ENCODE measurements at places on chromosomes 5 and 9.

GRCh38 chr9:119091074-119091473 lies 278.2 kb downstream of the BRINP1 start:
- DNase-seq: no peak

DNA sequence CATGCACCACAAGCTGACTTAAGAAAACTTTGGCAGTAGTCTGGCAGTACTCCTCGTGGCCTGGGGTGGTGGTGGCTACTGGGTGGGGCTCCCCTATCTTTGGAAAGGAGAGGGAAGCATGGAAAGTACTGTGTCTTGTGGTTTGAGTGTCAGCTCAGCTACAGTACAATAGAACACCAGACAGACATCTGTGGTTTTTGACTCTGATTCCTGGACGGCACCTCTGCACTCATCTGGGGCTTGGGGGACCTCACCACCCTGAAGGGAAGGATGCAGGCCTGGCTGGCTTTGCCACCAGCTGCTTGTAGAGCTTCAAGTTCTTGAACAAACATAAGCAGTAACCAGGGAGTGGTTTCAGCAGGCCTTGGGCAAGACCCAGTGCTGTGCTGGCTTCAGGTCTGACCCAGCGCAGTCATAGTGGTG lies 40.6 kb downstream of the TNFSF8 start:
- no peak for DNase-seq

- DNase-seq: no peak
Measured at GRCh38 chr9:87699835-87700234, 26.1 kb upstream of the CTSL start.

GRCh38 chr5:1498623-1499416 lies 24.9 kb downstream of the LPCAT1 start:
- DNase-seq: no peak

- no peak for DNase-seq
Measured at GRCh38 chr5:88722546-88723073, 160.4 kb downstream of the MEF2C start.

GRCh38 chr5:124860291-124860655 lies 113.8 kb upstream of the ZNF608 start:
- DNase-seq: no peak

GRCh38 chr9:95316274-95316673 lies 1.2 kb downstream of the FANCC start:
- no peak for DNase-seq

- DNase-seq: no peak
Measured at GRCh38 chr5:162209005-162209605, 141.5 kb downstream of the GABRG2 start.

DNA sequence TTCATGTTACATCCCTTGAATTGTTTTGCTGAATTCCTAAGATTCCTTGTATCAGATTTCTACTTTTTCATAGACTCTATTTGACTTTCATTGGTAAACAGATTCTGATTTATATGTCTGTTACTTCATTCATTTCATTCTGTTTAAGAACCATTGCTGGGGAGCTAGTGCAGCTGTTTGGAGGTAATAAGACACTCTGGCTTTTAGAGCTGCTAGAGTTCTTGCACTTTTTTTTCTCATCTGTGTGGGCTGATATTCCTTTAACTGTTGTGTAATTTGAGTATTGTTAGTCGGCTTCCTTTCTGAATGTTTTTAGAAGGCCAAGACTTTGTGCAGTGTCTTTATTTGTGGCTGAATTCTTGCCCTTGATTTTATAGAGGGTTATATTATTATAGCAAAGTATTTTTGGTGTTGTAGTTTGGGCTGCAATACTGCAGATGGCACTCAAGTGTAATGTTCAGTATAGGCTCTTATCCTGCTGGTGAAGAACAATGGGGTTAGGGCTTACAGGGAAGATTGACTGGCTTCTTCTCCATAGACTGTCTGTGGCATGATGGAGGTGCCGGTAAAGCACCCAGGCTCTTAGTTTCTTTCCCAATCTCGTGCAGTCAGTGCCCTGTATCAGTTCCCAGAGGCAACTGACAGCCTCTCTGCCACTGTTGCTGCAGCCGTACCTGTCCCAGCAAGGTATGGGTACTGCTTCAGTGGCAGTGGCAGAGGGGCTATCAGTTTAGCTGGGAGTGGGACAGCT lies 162.2 kb downstream of the OXCT1 start:
- DNase-seq: no peak

DNA sequence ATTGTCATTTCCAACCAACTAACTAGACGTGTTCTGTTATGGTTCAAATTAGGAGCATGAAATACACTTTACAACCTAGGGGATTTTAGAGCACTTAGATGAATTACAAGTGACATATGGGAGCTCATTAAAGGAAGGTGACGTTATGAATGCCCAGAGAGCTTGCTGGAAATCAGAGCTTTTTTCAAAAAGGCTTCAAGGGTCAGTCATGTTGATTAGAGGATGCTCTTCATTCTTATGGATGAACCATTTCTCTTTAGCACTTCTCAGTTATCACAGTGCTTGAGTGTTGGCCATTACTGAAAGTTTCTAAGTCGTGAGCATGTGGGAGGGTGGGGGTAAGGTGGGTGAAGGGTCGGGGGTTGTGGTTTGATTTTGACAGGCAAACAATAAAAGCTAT lies 1245.5 kb upstream of the DMAC1 start:
- DNase-seq: no peak

GRCh38 chr5:35188031-35188457 lies 42.2 kb downstream of the PRLR start:
- DNase-seq: no peak

GRCh38 chr5:108141676-108142075 lies 240.2 kb downstream of the FBXL17 start:
- DNase-seq: no peak

DNA sequence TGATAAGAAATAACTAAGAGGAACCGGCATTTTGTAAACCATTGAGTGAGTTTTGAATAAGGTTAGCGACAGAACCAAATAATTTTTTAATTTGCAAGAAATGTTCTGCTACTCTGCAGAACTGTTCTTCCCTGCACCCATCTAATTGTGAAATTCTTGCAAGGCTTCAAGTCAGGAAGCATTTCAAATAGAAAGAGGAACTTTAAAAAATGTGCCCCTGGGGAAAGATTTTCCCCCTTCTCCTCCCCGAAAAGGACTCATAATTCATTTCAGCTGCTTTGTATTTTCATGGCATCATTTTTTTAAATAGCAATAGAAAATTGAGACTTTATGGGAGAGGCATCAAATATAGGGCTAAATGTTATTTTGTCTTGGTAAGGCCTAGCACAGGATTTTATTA lies 180.9 kb upstream of the ANKRD55 start:
- DNase-seq: no peak

DNA sequence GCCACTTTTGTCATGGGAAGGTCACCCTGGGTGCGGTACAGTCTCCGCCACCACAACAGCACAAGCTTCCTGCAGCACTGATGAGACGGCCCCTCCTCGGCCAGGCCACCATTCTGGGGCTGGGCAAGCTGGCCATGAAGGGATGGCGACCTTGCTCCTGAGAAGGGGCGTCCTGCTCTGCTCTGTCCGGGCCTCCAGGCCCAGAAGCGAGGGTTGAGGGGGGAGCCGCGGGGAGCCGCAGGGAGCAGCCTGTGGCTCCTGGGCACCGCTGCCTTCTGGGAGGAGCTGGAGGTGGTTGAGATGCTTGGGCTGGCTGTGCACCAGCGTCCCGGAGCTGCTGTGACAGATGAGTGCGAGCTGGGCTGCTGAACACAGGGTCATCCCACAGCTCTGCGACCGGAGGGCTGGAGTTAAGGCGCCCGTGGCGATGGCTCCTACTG lies 84.3 kb upstream of the RAPGEF1 start:
- DNase-seq: no peak

GRCh38 chr9:99178912-99179872 lies 42.5 kb downstream of the ALG2 start:
- DNase-seq: no peak

- no peak for DNase-seq
Measured at GRCh38 chr5:125992050-125992449, 431.2 kb upstream of the GRAMD2B start.

DNA sequence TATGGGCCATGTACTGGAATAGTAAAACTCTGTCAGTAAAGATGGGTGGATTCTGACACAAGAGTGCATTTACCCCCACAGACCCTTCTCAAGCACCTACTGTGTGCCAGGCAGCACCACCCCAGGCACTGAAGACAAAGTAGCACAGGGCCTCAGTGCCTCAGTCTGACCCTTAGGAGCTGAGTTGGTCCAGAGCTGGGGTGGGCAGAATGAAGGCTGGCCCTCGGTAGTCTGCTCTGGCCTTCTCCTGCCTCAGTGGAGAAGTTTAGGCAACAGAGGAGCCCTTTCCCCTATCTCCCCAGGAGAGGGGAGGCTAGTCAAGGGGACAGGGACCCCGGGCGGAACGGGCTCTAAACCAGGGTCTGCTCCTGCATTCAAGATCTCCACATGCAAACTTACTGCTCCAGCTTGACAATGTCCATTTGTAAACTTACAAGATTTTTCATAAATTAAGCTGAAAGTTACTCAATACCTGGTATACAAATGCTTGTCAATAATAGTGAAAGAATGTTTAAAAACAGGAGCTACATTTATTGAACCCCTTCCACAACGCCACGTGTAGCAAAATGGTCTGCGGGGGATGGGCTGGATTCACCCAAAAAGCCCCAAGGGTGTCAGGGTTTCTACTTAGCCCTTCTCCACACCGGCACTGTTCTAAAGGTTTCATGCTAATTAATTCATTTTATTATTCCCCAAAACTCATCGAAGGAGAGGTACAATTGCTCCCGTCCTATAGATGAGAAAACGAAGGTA lies 1.5 kb downstream of the VDAC1 start:
- DNase-seq: no peak

- DNase-seq: no peak
Measured at GRCh38 chr9:95282332-95282731, 35.2 kb downstream of the FANCC start.

DNA sequence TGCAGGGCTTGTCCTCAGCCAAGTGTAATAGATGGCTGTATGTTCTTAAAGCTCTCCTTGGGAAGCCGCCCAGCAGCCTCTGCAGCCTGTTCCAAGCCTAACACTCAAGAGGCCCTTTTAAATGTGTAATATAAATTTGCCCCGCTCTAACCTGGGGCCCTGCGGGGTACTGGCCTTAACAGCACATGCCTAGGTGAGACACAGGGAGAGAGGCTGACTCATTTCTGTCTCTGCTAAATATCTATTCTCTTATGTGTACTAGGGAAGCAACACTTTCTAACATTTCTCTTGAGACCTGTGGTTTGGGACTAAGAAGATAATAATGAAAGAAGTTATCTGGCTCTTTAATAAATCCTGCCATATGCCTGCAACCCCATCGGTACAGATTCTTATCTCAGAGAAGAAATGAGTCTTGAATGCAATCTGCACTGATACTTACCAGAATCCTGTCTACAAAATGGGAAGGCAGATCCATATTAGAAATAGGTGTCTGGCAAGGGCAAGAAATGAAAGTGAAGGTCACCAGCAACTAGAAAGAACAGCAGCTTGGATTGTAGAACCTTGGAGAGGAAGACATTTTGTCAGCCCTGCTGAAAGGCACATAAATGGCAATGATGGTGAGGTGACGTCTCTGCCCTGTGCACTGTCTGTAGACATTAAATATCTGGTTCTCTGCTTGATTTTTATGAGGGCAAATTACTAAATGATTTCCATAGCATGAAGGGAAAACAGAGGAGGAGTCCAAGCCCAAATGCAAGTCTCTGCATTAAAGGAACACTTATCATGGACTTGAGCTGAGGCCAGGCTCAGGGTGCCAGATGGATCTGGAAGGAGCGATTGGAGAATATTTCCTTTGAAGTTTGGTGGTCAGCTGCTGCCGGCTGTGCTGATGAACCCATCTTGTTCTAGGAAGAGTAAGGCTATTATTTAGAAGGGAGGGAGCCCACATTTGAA lies 14.5 kb upstream of the TGFBI start:
- DNase-seq: no peak

- DNase-seq: no peak
Measured at GRCh38 chr5:142325725-142326479, 1.1 kb upstream of the SPRY4 start.

- no peak for DNase-seq
Measured at GRCh38 chr5:66012271-66012670, 85.9 kb downstream of the ERBIN start.

- no peak for DNase-seq
Measured at GRCh38 chr9:83019246-83019645, 43.7 kb downstream of the RASEF start.

- DNase-seq: no peak
Measured at GRCh38 chr9:114777821-114778609, 27.8 kb downstream of the TNFSF15 start.

DNA sequence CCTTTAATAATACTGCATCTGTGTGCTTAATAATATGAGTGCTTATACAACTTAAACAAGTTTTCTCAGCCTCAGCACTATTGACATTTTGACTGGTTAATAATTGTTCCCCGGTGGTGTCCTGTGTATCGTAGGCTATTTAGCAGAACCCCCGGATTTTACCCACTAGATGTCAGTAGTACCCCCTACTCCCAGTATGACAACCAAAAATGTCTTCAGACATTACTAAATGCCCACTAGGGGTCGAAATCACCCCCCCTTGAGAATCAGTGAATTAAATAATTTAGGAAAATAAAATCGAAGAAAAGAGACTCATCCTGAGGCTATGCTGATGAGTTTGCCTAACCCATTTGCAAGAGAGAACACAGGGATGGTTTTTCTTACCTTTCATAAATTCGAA lies 166.3 kb downstream of the ATP10B start:
- DNase-seq: no peak

DNA sequence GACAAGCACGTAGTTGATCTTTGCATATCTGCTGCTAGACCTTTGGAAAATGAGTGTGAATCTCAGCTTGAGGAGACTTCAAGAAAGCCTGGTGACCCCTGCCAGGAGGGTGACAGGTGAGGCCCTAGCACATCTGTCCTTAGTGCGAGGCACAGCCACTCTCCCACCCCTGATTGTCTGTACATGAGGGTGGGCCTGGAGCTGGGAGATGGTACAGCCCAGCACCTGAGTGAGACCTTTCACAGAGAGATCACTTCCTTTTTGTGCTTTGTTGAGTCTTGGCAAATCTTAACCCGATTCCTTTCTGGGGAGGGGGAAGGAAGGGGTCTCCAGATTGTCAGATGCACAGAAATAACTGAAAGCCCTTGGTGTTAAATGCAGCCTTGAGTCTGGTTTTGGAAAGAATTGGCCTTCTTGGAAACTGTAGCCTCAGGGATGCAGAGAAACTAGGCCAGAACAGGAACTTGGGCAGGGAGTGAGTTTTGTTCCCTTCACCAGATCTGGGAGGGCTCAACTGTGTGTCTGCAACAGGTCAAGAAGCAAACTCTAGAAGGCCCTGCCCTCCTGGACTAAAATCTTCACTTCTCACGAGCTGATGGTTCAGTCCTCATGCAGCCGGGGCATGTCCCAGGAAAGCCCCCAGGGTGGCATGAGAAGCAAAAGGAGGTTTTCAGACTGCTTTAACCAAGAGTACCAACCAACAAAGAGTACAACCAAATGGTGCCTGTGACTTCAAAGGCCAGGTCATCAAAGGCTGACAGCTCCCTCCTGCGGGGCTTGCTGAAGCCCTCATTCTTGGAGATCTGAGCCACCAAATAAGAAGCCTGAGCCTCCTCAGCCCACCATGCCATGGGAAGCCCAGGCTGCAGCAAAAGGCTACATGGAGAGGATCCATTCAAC lies 20.8 kb upstream of the SEMA4D start:
- no peak for DNase-seq

- DNase-seq: no peak
Measured at GRCh38 chr5:81633471-81633870, 117.4 kb downstream of the SSBP2 start.

- no peak for DNase-seq
Measured at GRCh38 chr9:89382026-89382986, 64.0 kb downstream of the SECISBP2 start.

- DNase-seq: no peak
Measured at GRCh38 chr5:145407300-145408047, 427.7 kb downstream of the PRELID2 start.

Measured in GOT3 (cell line).